ENCODE measurements at places on chromosomes 2 and 18.

GRCh38 chr2:150450765-150451164 is 36.7 kb downstream of the RND3 start:
- DNase-seq, result no peak

DNA sequence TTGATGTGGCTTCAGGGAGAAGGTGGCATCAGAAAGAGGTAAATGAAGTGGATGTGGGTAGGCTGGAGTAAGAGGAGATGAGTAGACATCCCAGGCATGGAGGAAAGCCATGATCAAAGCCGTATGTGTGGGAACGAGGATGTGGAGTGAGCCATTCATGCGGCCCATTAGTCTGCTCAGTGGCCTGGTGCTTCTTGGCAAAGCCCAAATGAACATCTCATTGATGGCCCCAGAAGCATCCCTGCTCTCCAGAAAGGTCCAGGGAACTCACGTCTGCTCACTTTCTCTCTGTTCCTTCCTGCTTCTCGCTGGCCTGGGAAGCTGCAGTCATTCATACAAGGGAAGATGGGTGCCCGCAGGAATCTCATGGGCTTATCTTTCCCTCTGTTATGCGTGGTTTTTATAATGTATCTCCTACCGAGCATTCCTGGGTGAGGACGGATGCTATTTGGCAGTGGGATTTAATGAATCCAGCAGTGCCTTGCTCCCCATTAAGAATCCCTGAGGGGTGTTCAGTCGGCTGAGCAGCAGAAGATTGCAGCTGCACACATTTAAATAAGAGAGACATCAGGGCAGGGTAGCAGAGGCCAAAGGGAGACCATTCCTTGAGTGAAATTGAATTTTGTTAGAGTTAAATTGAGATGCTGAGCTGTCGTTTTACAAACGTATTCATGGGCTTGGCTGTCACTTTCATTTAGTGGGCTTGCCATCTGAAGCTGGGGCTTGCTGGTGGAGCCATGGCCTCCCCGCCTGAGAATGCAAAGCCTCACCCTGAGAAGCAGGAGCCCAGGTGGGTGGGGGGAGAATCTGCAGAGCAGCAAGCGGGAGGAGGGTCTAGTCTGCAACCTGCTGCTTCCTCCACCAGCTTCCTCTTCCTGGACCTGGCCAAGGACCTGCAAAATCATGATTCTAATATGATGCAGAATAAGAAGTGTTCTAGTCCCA is 64.5 kb downstream of the LYPD1 start:
- no peak for DNase-seq

GRCh38 chr2:172098650-172099471 is 3.8 kb downstream of the DLX2 start:
- no peak for DNase-seq

- no peak for DNase-seq
These were observed 10.9 kb downstream of the TRIB2 start for GRCh38 chr2:12727641-12728040.

DNA sequence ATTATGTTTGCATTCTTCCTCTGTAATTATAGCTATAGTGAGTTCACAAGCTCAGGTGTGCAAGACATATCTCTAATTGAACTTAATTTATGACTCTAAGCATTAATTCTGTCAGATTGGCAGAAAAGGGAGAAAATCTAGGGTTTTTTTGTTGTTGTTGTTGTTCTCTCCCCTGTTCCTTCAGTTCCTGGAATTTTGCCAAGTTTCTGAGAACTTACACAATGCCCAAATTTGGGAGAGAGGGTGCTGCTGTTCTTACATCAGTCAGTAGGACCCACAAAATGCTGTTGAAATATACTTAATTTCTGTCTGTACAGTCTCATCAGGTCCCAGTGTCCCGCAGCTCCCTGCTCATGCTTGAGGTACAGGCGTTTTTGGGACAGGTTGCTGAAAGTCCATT is 221.8 kb upstream of the RBMS1 start:
- DNase-seq, result no peak

All from breast epithelium (tissue), 4 donors.